Regular cardiac myocyte (primary cell): ENCODE measurements at places on chromosomes 3 and 15. TPM values are rescaled to one million over a fixed set of nuclear protein-coding genes. Genes with fewer than 3 reads are reported as not detected.

Gene KLF13
- 13.8 and 18.6 TPM in 2 replicates for total RNA-seq

Gene CCR3
- not detected in 2 replicates for total RNA-seq

Gene RAD51
- 1.1 and 14.2 TPM in 2 replicates for total RNA-seq

Gene SLC28A1
- under 0.01 TPM in 1 of 2 replicates, not detected in the other for total RNA-seq

Gene DLEC1
- 0.28 TPM in 1 of 2 replicates, not detected in the other for total RNA-seq

Gene LMAN1L
- total RNA-seq: not detected in 2 replicates

Gene GABRR3
- total RNA-seq: not detected in 2 replicates

Gene SCAP
- total RNA-seq: 54.4 and 55.8 TPM in 2 replicates

Gene PLCH1
- total RNA-seq: under 0.01 TPM in 1 of 2 replicates, not detected in the other

Gene CNOT10
- total RNA-seq: 23.4 and 23.6 TPM in 2 replicates

Gene GOLGA8J
- total RNA-seq: 0.28 TPM in 1 of 2 replicates, not detected in the other

Gene MNS1
- 0.85 and 4.8 TPM in 2 replicates for total RNA-seq

Gene EFCC1
- total RNA-seq: under 0.01 TPM in 1 of 2 replicates, not detected in the other

Gene CTXN2
- total RNA-seq: not detected in 2 replicates

Gene SLC38A3
- not detected in 2 replicates for total RNA-seq

Gene PAQR9
- 0.19 and 0.28 TPM in 2 replicates for total RNA-seq

Gene RBMS3
- total RNA-seq: 41.4 and 81.2 TPM in 2 replicates

Gene GUCA1C
- total RNA-seq: not detected in 2 replicates

Gene CHRNA7
- 0.19 and 0.28 TPM in 2 replicates for total RNA-seq

Gene TLE3
- 12.4 and 30.9 TPM in 2 replicates for total RNA-seq

Gene LRRN1
- under 0.01 TPM in 2 replicates for total RNA-seq

Gene CORO2B
- 8.2 and 12.3 TPM in 2 replicates for total RNA-seq

Gene DUOX1
- under 0.01 TPM in 2 replicates for total RNA-seq

Gene EBLN2
- total RNA-seq: 3.5 and 5.1 TPM in 2 replicates

Gene SLC9C1
- 0.56 and 0.77 TPM in 2 replicates for total RNA-seq

Gene VIPR1
- total RNA-seq: 7.7 and 22.8 TPM in 2 replicates

Gene SNX22
- 0.19 and 0.28 TPM in 2 replicates for total RNA-seq

Gene TRAT1
- not detected in 2 replicates for total RNA-seq
